ENCODE measurements at places on chromosomes 13 and 19.

DNA sequence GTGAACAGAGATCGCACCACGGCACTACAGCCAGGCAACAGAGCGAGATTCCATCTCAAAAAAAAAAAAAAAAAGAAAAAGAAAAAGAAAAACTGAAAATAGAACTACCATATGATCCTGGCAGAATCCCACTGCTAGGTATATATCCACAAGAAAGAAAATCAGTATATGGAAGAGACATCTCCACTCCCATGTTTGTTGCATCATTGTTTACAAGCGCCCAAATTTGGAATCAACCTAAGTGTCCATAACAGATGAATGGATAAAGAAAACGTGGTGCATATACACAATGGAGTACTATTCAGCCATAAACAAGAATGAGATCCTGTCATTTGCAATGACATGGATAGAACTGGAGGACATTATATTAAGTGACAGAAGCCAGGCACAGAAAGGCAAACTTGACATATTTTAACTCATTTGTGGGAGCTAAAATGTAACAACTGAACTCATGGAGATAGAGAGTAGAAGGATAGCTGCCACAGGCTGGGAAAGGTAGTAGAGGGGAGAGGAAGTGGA, 26.1 kb downstream of the DYRK1B start:
- no peak for DNase-seq

DNA sequence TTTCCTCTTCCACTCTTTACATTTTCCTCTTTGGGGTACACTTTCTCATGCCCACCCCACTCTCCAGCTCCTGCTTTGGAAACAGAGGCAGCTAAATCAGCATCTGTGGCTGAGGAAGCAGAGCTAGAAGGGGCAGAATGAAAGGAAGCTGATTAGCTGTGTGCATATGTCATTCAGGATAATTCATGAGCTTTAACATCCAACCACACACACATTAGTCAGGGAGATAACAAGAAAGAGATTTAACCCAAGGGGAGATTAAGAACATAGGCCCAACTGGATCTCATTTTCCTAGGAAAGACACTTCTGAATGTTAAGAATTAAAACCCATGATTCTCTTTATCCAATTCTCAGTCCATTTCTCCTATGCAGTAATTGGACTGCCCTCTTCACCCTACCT, 405.5 kb downstream of the TBC1D4 start:
- DNase-seq: no peak

GRCh38 chr13:74300162-74300561, 166.0 kb upstream of the KLF12 start:
- DNase-seq: no peak

GRCh38 chr13:111846391-111847159, 220.4 kb upstream of the SOX1 start:
- no peak for DNase-seq

- no peak for DNase-seq
These were observed 13.6 kb downstream of the CCDC97 start for GRCh38 chr19:41323430-41324125.

Measured in HEK293T (cell line).